ENCODE measurements at places on chromosomes 4 and X.

GRCh38 chr4:4838051-4838935, 21.2 kb upstream of the MSX1 start:
- DNase-seq: peak; percentile 50

DNA sequence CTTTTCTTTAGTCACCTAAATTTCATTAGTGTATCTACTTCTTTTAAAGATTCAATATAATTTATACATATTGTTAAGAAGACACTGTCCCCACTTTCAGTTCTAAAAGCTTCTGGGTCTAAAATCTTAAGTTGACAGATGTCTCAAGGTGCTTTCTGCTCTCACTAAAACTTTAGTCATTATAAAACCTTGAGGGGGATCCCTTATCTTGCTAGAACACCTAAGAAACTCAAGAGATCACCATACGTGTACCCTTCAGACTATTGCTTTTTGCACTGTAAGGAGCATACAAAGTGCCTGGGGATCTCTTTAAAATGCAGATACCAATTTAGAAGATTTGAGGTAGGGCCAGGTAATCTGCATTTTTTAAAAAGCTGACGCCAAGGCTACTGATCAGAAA, 30.1 kb downstream of the CYBB start:
- DNase-seq: no peak

DNA sequence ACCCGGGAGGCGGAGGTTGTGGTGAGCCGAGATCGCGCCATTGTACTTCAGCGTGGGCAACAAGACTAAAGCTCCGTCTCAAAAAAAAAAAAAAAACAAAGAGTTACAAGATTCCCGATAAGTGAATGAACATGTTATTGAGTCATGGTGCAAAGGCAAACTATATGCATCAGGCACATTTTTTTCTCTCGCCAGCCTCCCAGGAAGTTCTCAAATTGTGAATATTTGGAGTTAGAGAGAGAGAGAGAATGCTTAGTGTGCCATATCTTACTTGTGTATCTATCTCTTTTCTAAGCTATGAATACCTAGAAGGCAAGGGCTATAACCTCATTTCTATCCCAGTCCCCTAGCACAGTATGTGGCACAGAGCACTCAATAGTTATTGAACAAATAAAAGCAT, 400.8 kb downstream of the RPA4 start:
- DNase-seq: no peak

- no peak for DNase-seq
These were observed 18.4 kb upstream of the OGT start for GRCh38 chrX:71514367-71515037.

DNA sequence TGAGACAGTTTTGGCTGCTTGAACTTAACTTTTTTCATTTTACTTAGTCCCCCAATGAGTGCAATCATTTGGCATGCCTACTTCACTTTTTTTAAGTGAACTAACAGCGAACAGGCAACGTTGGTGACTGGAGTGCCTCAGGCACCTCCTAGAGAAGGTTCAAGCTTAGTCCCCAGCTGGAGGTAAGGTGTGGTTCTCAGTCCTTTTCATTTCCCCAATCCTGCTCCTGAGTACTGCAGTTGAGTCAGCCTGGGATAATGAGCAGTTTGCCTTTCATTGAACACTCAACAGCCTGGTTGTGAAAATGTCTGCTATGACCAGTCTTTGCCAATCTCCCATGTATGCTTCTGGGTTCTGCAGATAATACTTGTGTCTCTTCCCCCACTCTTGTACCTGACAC, 109.5 kb downstream of the CDKL5 start:
- no peak for DNase-seq

- no peak for DNase-seq
These were observed 42.5 kb downstream of the UNC5C start for GRCh38 chr4:95506264-95506663.

- no peak for DNase-seq
These were observed 6.3 kb downstream of the FMR1 start for GRCh38 chrX:147917700-147918695.

Measured in eye (tissue), 1 donor.